Hippocampal formation (tissue), 2 donors: ENCODE measurements at places on chromosomes 3 and 15.

DNA sequence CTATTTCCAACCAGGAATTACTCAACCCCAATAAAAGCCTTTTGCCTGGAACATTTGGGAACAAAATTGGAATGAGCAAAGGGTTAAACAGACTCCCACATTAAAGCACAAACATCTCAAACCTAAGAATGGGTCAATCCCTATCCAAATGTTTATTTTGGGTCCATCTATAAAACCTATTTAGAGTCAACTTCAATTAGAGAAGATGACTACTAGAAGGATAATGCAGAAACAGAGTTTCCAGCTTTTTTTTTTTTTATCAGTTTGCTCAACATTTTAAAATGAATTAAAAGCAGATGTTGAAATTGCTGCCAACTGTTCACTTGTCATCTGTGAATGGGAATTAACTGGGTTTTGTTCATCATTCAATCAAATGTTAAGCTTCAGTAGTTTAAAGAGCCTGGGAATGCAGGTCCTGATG is 4.1 kb upstream of the TBC1D23 start:
- no peak for DNase-seq

DNA sequence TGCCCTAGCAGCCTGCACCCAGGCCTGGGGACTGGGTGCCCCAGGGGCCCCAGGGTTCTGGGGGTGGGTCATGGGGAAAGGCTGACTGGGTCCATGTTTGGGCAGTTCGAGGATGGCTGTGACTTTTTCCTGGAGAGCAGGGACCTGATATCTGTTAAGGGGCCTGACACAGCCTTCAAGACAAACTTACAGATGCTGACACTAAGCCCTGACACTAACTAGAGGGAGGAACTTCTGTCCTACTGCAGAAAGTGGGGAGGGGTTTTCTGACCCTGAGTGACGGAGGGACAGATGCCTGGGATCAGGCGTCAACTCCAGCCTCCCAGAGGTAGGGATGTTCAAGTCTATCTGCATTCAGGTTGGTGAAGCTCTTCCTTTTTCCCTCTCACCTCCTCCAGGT is 45.0 kb upstream of the SLC6A11 start:
- DNase-seq = no peak

DNA sequence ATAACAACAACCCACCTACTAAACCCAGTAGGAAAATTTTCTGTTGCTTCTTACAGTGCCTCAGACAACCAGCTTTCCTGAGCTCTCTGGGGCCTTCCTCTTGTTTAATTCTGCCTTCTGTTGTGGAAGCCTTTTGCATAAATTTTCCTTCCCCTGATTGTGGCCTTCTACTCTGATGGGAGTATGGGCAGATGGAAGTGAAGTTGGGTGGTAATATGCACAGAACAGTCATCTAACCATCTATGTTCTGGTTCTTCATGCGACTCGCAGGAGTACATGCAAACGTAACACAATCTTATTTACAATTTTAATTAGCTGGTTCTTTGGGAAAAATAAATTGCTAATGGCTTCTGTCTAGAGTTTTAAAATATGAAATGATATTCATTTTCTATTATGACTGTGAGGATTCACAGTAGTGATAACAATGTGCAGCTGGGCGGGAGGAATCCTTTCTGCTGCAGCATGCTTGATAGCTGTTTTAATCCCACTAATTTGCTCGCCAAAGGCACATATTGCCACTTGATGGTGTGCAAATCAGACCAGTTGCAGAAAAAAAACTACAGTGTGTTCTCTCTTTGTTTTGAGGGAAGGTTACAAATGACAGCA is 311.5 kb upstream of the ROPN1 start:
- no peak for DNase-seq

GRCh38 chr3:45895686-45896468 is 9.5 kb downstream of the CCR9 start:
- no peak for DNase-seq

DNA sequence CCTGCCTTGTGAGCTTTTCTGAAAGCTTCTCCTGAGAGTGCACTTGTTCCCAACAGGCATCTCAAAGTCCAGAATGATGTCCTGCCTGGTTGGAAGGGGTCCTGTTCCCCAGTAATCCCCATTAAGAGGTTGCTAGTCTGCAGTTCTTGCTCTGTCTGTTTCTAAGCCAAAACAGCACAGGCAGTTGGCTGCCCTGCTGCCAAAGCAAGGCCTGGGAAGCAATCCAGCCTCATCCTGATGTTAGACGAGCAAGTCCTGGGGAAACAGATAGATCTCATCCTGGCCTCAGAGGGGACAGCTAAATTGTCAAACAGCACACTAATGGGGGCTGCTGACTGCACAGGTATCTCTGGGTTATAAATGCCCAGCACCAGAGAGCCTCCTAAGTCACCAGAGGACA is 198.0 kb downstream of the EPHB1 start:
- no peak for DNase-seq

DNA sequence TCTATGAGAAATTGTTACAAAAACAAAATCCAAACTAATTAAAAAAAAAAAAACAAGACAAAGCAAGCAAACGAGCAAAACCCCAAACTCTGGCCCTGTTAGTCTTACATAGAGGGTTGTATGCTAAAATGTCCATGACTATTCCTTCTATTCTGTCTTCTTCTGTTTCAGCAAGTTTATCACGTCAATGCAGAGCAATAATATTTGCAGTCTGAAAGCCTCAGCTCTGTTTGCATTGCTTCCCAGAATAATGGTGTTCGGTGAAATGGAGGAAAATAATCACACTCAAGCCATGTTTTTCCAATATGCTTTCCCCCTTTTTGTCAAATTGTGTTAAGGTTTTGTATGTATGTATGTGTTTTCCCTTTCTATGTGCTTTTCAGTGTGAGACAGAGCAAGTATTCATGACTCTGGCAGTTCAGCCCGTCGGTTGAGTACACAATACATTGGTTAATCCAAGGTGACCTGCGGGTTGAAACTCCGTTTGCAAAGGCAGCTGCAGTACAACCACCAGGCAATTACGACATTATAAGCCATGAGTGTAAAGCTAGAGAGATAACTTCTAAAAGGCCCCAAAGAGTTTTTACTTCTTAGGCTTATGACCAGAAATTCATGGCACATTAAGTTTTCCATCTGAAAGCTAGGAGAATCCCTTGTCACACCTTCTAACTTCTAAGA is 34.9 kb upstream of the MAGI1 start:
- no peak for DNase-seq

DNA sequence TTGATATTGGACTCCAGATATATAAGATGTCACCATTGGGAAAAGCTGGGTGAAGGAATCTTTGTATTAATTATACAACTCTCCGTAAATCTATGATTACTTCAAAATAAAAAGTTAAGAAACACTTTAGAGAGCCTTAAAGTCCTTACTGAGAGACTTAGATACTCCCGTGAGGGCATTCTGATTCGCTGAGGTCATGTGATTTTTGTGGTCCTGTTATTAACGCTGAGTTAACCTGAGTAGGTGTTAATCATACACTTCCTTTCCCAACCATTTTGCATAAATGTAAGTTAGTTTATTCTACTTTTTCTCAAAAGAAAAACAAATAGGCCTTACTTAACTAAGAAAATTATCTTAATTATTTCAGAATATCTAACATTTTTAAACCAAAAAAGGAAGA is 67.1 kb upstream of the LMOD3 start:
- DNase-seq = no peak

- DNase-seq = no peak
Observed at GRCh38 chr3:18237251-18238005, 187.7 kb downstream of the SATB1 start.

- no peak for DNase-seq
Observed at GRCh38 chr3:128231606-128232005, 78.3 kb downstream of the EEFSEC start.

- DNase-seq = no peak
Observed at GRCh38 chr15:82132096-82132495, 86.3 kb upstream of the MEX3B start.

DNA sequence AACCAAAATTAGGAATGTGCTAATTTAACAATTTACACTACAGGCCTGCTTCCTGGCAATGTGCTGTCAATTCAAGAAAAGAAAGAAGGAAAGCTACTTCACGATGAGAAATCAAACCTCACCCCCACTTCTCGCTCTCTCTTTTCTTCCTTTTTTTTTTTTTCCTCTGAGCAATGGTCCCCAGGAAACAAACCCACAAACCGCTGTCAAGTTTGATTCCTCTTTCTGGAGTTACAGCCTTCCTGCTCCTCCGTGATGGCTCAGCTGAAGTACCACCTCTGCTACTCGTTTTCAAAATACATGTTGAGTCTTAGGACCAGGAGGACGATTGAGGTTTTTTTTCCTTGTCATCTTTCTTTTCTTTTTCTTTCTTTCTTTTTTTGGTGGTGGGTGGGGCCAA is 3.4 kb upstream of the TRIM71 start:
- no peak for DNase-seq

DNA sequence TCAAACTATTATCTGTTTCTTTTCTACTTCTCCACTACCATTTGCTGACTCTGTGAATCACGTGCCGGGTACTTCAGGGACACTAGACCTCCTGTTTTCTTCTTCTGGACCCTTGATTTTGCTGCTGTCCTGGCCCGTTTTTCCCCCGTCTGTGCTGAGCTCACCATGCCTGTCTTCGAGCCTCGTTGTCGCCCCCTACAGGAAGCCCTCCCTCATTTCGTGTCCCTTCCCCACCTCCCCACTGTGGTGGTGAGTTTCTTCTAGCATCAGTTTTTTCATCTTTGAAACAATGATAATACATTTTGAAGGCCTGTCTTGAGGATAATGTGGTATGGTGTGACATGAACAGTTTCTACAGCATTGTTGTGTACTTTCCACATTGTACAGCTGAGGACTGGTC is 12.8 kb downstream of the GABRG3 start:
- DNase-seq = no peak

DNA sequence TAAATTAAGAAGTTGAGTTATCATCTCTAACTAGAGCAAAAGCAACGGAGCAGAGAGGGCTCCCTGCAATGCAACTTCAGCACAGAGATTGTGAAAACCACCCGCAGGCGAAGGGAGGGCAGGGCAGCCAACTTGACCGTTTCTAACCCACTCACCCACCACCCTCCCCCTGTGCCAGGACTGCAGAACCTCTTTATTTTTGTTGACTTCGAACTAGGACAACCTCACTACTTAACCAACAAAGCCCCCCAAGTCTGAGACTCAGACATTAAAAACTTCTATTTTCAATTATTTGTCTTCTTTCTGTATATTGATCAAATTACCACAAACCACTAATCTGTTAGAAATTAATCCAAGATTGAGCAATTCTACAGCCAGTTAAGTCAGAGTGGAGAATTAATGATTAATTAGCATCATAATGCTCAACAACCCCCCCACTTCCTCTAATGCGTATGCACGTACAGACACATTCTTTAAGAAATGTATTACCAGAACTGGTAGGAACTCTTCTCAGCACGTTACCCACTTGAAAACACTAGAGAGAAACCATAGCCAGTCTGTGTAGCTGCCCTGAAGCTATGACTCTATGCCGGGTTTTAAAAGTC is 2.0 kb downstream of the MGLL start:
- no peak for DNase-seq

GRCh38 chr3:157282261-157283191 is 122.6 kb upstream of the CCNL1 start:
- DNase-seq = no peak

- DNase-seq = no peak
Observed at GRCh38 chr3:56764904-56765547, 36.7 kb downstream of the ARHGEF3 start.

DNA sequence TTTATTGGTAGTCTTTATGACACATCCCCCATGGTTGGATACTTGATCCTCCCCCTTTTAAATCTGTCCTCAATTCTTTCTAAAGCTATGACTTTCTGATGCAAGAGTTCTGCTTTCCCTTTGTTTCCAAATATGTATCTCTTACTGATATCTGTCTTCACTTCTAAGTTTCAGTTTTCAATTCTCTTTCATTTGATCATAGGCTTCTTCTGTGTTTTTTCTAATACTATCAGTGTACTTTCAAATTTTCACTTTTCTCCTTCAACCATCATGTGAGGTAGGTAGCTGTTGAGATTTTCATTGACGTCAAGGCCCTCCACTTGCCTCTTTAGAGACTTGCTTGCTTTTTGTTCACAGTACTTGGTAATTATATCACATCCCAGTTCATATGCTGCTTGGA is 436.5 kb downstream of the CNTN4 start:
- DNase-seq = no peak

DNA sequence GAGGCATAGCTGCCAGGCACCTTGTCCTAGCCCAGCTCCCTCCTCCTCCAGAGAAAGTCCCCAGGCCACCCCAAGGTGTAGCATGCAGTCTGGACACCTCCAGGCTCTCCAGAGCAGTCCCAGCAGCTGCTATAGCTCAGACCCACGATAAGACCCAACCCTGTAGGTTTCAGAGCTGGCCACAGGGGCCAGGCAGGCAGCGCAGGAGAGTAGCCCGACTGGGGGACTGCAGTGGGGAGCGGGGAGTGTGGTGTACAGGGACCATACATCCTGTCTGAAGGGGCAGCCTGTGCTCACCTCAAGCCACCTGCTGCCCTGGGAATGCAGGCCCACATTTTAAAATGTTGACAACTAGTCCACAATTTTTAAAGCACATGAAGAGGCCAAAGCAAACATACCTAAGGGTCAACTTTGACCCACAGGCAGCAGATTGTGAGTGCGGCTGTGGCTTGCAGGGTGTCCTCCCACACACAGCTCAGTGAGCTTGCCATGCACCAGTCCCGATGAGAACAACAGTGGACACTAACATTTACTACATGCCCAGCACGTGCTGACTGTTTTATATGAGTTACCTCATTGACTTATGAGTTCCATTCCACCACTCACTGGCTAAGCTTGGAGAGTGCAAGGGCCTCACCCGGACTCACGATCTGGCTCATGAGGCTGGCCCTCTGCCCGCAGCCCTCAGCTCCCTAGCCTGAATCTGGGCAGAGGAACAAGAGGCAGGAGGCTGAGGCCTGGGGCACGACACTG is 81.4 kb downstream of the DNAJB8 start:
- no peak for DNase-seq

DNA sequence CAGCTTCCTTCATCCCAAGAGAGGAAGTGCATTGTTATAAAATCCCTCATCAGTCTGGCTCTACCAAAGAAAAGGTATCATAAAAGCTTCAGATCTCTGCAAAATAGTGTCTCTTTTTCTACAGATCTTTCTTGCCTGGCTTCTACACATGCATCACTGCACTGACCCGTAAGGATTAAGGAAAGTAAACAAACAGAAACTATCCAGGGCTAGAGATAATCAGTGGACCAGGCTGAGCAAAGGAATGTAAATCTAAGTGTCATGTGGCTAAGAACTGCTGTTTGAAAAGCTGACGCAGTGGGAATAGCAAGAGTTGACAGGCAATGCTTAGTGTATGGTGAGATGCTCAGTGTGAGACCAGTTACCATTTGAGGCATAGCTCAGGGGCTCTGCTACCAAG is 339.7 kb downstream of the IL5RA start:
- no peak for DNase-seq
